ENCODE measurements at places on chromosomes 13 and 19.
A peak's percentile ranks its signal among the peaks of the same experiment; 100 is the strongest.

GRCh38 chr19:40396886-40397567, 7.0 kb upstream of the HIPK4 start:
- H3K4me1 ChIP-seq: peaks cover 10% of the 10 kb centered on the region
- no peaks in the 10 kb centered on the region for H3K36me3 ChIP-seq
- no peak overlapping the region for H3K27ac ChIP-seq

GRCh38 chr19:39557811-39558623, 18.1 kb upstream of the EID2 start:
- H3K27me3 ChIP-seq: no peaks in the 10 kb centered on the region
- H3K4me3 ChIP-seq: peak overlapping the region; percentile 57
- H3K4me1 ChIP-seq: peaks cover 24% of the 10 kb centered on the region
- DNase-seq: peak; percentile 64

GRCh38 chr19:46896076-46896794, 35.4 kb downstream of the ARHGAP35 start:
- H3K4me3 ChIP-seq: no peak overlapping the region
- no peaks in the 10 kb centered on the region for H3K27me3 ChIP-seq
- H3K27ac ChIP-seq: no peak overlapping the region
- no peak for DNase-seq

DNA sequence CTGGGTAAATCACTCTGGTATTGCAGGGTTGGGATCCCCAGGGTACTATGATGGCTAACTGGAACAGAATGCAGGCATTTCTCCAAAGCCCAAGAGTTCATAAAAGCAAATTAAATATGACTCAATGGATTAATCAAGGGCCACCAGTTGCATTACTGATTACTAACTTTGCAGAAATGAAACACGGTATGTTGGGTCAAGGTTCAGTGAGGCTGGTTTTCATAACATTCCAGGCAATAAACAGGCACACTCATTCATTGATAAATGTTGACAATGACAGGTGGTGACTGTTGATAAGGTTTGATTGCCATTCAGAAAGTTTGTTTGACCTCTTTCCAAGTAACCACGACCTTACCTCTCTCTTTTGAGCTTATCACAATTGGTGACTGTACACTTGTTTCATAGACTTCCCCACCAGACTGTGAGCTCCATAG, 506 bp upstream of the AP1M1 start:
- DNase-seq: no peak
- no peaks in the 10 kb centered on the region for H3K27me3 ChIP-seq
- peak overlapping the region; percentile 93 for H3K27ac ChIP-seq
- H3K36me3 ChIP-seq: peaks cover 7% of the 10 kb centered on the region

DNA sequence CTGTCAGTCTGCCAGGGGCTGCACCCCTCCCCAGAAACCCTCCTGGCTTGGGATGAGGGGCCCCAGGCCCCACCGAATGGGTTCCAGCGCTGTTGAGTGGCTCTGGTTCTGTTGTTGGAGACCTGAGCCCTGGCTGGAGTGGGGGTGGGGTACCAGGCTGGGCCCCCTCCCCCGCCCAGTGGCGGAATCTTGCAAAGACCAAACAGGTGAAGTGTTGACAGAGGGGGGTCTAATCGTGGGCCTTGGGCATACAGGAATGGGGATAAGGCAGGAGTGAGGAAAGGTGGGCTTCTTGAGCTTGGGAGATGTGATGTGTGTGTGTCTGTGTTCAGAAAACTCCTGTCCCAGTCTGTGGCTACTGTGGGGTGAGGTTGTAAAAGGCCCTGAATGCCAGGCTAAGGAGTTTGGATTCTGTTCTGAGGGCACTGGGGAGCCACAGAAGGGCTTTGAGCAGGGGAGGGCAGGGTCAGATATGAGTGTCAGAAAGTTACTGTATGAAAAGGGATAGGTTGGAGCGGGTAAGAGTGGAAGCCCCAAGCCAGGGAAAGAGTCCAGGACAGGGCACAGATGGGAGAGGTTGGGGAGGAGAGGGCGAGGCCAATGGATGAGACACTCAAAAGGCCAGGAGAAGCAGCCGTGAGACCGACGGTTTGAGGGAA, at the start of gene HIPK4:
TSS of gene HIPK4 (minus strand) at position 98 of the 659 bp plus-strand sequence. CDS start 279 bp downstream, outside the sequence.
- no peak within 1 kb of the TSS for H3K4me3 ChIP-seq
- H3K4me1 ChIP-seq: no peaks in the 10 kb centered on the region
- DNase-seq: no peak
- H3K27ac ChIP-seq: no peak within 1 kb of the TSS
- H3K27me3 ChIP-seq: no peaks in the 10 kb centered on the region

GRCh38 chr13:27442797-27443196, 7.6 kb downstream of the MTIF3 start:
- peak overlapping the region; percentile 10 for H3K27ac ChIP-seq
- no peak for DNase-seq
- peaks cover 57% of the 10 kb centered on the region for H3K4me1 ChIP-seq
- H3K4me3 ChIP-seq: peak overlapping the region; percentile 39
- peaks cover 14% of the 10 kb centered on the region for H3K36me3 ChIP-seq

DNA sequence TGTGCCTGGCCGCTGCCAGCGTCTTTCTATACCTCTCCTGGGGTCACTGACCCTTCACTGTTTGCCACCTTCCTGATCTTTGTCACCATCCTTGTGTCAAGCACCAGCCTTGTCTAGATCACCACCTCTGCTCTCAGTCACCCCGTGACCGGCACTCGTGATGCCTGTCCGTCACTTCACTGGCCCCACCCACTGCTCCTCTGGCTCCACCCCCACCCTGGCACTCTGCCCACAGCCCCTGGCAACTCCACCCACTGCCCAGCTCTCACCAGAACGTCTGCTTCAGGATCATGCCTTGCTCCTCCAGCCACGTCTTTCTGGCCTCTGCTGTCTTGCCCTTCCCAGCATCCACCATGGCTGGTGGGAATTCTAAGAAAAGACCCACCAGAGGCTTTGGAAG, 24.8 kb upstream of the PLA2G4C start:
- H3K27ac ChIP-seq: no peak overlapping the region
- H3K36me3 ChIP-seq: peaks cover 43% of the 10 kb centered on the region
- no peaks in the 10 kb centered on the region for H3K4me1 ChIP-seq
- H3K27me3 ChIP-seq: no peaks in the 10 kb centered on the region

DNA sequence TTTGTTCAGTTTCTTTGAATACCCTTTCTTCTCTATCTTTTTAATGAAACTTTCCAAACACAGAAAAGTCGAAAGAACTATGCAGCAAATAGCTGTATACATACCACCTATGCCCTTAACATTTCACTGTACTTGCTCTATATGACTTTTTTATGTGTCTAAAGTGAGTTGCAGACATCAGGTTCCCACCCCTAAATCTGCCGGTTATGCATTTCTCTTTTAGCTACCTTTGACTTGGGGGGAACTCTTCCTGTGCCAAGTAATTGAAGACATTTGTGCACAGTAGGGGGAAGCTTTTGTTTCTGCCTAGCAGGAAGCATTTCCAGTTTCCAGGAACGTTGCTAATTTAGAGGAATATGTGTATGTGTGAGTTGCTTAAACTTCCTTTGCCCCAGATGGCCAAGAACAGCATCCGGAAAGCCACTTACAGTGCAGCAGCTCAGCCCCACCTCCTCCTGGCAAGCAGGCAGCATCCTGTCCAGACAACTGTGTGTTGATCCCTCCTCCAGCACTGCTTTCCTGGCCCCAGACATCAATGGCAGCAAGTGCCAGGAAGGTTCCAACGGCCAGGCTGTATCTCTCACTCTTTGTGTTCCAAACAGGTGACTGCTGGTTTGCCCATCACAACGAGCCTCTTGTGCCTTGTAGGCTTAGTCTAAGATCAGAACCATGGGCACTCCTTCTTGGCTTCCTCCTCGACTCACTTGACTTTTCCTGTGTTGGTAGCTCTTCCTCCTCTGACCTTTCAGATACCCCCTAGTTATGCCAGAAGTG, 14.7 kb upstream of the GRAMD1A start:
- H3K36me3 ChIP-seq: no peaks in the 10 kb centered on the region
- H3K4me1 ChIP-seq: peaks cover 33% of the 10 kb centered on the region
- H3K4me3 ChIP-seq: peak overlapping the region; percentile 65
- H3K27ac ChIP-seq: peak overlapping the region; percentile 80
- peak; percentile 61 for DNase-seq

DNA sequence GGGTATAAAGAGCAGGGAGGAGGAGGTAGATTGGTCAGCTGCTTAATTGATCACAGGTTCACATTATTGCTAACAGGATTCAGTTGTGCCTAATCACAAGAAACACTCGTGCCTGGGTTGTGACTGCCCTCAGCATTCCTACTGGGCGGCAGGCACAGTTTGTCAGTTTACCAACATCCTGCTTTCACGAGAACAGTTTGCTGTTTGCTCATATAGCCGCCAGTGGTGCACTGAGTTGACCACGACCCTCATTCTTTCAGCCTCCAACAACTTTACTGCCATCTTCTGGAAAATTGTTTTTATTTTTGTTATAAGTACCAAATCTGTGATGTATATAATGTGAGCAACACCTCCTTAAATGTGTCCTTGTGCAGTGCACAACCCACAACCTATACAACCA, 16.2 kb upstream of the IFT88 start:
- no peak for DNase-seq
- H3K36me3 ChIP-seq: no peaks in the 10 kb centered on the region
- H3K27ac ChIP-seq: no peak overlapping the region
- H3K4me1 ChIP-seq: peaks cover 5% of the 10 kb centered on the region
- no peaks in the 10 kb centered on the region for H3K27me3 ChIP-seq

DNA sequence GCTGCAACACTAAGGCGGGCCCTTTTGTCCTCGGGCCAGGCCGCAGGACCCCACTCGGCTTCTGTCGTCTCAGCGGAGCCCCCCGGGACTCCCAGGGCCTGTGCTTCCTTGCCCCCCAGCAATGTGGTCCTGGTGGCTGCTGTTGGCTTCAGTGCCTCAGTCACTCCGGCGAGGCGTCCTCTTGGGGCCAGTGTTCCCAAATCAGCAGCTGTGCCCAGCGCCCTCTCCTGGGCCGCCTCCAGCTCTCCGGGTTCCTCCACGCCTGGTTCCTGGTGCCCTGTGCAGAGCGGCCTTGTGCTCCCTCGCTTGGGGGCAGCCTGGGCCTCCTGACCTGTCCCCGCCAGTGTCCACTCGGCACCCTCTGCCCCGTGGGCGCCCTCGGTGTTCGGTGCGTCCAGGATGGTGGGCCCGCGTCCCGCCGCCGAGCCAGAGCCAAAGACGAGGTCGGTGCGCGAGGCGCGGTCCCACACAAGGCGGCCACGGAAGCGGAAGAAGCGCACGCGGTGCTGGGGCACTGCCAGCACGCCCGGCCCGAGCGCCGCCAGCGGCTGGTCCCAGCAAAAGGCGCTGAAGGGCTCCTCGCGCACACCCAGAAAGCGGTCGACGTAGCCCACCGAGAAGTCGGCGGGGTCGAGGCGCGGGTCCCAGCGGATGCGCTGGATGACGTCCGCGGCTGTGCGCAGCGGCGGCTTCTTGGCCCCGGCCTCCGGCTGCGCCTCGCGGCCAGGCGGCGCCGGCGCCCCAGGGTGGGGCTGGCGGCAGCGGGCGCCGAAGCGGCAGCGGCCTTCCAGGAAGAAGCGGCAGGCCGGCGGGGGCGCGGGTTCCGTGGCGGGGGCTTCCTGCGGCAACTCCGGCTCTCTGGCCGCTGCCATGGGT, 685 bp downstream of the LENG9 start:
- peak; percentile 67 for DNase-seq
- peaks cover 23% of the 10 kb centered on the region for H3K36me3 ChIP-seq
- H3K27ac ChIP-seq: peak overlapping the region; percentile 92
- H3K4me3 ChIP-seq: peak overlapping the region; percentile 84
- H3K4me1 ChIP-seq: peaks cover 24% of the 10 kb centered on the region

DNA sequence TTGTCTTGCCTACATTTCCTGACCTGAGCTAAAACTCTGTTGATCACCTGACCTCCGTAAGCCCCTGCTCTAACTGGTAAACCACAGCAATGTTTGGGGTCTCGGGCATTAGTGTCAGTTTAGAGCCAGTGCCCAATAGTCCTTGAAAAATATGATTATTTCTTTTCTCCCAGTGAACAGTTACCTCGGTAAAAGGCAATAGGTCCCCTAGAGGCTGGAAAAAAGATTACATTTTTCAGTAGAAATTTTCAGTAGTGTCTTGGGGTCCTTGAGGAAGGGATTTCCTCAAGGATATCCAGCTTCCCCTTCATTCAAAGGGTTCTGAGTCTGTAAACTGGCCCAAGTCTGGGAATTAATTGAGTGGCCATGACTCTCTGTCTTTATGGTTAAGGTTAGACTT, 177.5 kb downstream of the SLC7A1 start:
- no peaks in the 10 kb centered on the region for H3K4me1 ChIP-seq
- DNase-seq: no peak
- H3K36me3 ChIP-seq: no peaks in the 10 kb centered on the region
- peaks cover 16% of the 10 kb centered on the region for H3K27me3 ChIP-seq
- no peak overlapping the region for H3K27ac ChIP-seq
- no peak overlapping the region for H3K4me3 ChIP-seq

DNA sequence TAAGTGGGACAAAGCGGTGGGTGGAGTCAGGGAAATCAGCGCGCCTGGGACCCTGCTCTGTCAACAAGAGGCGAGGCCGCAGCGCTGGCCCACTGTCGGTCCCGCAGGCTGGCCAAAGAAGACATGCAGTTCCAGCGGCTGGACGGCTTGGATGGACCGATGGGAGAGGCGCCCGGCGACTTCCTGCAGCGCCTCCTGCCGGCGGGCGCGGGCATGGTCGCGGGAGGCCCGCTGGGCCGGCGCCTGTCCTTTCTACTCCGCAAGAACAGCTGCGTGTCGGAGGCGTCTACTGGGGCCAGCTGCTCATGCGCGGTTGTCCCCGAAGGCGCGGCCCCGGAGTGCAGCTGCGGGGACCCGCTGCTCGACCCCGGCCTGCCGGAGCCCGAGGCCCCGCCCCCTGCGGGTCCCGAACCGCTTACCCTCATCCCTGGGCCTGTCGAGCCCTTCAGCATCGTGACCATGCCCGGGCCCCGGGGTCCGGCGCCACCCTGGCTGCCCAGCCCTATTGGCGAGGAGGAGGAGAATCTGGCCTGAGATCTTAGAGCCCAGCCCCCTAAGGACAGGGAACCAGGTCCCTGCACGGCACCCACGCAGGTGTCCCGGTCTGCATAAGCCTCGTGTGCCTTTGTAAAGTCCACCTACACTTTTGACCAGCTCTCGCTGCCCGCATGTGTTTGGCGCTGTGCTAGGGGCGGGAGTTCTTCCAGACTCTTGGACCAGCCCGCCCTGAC, 6.1 kb downstream of the BEST2 start:
- H3K27ac ChIP-seq: no peak overlapping the region
- H3K27me3 ChIP-seq: peaks cover 17% of the 10 kb centered on the region
- peak overlapping the region; percentile 32 for H3K4me3 ChIP-seq
- no peaks in the 10 kb centered on the region for H3K36me3 ChIP-seq
- peak; percentile 63 for DNase-seq

DNA sequence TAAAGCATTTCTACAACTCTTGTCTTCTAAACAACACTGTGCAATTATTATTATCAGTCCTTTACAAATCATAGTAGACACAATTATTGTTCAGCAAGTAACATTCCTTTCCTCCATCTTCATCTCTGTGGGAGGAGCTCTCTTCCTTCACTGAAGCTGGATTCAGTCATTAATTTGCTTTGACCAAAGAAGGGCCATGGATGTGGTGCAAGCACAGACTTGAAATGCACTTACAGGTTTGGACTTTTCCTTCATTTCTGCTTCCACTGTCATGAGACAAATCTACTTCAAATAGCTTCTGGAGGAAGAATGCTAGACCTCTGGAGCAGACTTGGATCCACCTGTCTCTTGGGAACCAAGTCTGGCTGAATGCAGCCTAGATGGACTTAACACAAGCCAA, 336.6 kb upstream of the SLITRK6 start:
- H3K4me1 ChIP-seq: no peaks in the 10 kb centered on the region
- H3K27me3 ChIP-seq: no peaks in the 10 kb centered on the region
- no peak overlapping the region for H3K27ac ChIP-seq

- peak overlapping the region; percentile 86 for H3K27ac ChIP-seq
- peaks cover 18% of the 10 kb centered on the region for H3K36me3 ChIP-seq
- DNase-seq: peak; percentile 83
- peaks cover 69% of the 10 kb centered on the region for H3K4me1 ChIP-seq
- H3K27me3 ChIP-seq: no peaks in the 10 kb centered on the region
- peak overlapping the region; percentile 53 for H3K4me3 ChIP-seq
Measured at GRCh38 chr13:114049026-114049425, 75.2 kb upstream of the C13orf46 start.
